ENCODE measurements at places on chromosomes 6 and 20.

GRCh38 chr6:168206186-168206585 lies 113.4 kb downstream of the DACT2 start:
- no peak for DNase-seq

DNA sequence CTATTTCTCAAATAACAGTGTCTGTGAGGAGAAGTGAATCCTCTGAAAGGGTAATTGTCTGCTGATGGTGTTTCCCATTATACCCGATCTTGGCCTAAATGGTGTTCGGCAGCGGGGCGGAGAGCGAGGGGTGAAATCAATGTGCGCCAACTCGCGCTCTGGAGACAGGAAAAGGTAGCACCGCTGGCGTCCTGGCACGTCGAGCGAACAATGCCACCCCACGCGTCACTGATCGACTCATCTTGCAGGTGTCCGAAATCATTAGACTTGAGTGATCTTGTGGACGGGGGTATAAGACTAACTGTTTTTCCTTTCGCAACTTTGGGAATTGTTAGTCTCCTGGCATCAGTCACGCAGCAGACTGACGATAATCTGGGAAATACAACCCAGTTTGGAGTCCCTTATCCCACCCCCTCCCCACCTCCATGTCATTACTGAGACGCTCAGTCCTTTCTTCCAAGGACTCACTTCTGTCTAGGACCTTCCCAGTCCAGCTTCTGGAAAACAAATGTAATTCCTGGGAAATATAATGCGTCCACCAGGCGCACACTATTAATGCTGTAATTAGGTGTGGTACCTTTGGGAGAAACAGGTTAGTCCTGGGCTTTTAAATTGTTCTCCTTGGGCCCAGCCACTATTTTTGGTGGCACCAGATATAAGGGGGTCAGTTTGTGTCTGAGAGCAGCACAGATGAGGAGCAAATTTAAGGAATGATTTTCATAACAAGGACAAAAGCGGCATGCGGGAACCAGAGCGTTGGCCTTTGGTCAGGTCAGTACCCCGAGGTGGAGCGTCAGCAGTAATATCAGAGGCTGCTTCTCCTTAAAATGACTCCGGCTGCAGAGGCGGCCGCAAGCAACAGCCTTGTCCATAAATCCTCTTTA lies 2.3 kb downstream of the LINC00237 start:
- no peak for DNase-seq

DNA sequence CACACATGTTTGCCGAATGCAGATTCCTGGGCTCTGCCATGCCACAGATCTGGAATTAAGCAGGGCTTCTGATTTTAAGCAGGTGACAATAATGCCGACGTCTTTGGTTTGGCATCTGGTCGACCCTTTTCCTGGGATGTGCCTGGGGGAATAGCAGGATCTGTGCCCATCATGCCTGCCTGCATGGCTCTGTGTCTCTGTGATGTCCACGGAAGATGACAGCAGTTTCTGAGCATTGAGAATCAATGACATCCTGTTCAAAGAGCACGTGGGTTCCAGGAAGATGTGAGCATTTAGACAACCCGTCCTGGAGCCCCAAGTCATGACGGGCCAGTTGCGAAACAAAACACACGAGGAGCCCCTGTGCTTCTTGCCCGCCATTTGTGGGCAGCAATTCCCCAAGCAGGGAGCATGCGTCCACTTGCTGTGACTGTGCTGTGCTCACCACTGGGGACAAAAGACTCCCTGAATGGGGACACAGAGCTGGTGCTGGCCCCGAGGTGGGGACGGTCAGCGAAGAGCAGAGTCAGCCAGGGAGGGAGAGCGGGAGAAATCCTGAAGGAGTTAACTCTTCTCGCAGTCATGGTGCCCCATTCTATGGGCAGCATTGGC lies 110.1 kb downstream of the ERMARD start:
- DNase-seq, result no peak

DNA sequence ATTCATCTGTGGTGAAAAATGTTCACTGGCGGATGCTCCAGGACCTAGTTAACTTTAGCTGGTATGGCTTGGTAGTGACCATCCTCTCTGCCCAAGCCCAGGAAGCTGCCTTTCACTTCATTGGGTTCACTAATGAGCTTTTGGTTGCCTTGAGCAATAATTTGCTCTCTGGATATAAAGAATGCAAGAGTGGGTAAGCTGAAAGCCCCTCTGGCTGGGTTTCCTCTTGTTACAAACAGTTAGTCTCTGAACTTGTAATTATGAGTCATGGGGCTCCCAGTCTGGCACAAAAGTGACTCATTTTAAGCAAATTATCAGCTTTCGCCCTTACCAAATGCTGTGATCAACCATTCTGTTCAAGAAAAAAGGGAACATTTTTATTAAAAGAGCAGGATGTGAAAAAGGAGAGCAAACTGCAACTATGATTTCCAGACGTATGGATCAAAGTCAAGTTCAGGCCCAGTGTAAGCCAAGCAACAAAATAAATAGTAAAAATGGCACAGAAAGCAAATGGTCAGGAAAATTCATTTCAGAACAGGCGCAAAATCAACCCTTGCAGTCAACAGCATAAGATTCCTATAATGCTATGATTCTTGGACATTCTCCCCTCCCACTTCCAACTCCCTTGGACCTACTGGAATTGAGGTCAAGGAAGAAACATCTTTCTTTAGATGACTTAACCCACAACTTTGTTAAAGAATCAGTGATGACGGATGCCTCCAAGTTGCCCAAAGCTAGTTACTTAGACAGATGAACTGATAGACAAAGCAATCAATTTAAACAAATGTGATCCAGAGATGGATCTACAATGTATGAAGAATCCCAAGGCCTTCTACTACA lies 130.0 kb upstream of the KCNK16 start:
- DNase-seq, result no peak

GRCh38 chr6:43368259-43369160 lies 937 bp downstream of the ZNF318 start:
- no peak for DNase-seq

DNA sequence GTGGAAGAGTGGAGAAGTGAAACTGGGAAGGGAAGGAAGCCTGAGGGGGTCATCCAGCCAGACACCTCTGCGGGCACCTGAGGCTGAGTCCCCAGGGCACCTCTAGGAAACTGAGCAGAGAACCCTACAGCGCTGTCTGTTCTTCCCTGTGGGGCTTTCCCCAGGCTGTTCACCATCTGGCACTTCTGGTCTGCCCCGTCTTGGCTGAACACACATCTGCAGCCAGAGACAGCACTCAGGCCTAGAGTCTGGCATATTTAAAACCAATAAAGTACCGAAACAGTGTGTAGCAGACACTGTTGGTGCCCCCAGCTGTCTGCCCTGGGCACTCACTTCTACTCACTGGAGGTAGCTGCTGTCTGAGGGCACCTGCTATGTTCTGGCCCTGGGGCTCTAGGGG lies 9.4 kb upstream of the ARFGEF2 start:
- peak; percentile 58 for DNase-seq

- DNase-seq, result peak; percentile 36
These were observed 67.5 kb downstream of the TBC1D7 start for GRCh38 chr6:13260831-13261230.

- no peak for DNase-seq
These were observed 665 bp downstream of the FASTKD5 start for GRCh38 chr20:3158968-3159431.

DNA sequence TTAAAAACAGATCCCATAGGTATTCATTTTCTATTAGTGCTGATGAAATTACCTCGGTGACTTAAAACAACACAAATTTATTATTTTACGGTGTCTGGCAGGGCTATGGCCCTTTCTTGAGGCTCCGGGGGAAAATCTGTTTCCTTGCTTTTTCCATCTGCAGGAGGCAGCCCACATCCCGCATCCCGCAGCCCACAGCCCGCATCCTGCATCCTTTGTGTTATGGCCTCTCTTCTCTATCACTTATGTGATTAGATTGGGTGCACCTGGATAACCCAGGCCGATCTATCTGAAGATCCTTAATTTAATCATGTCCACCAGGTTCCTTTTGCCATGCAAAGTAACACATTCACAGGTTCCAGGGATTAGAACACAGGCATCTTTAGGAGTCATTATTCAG lies 407.8 kb downstream of the CDC5L start:
- DNase-seq, result no peak

DNA sequence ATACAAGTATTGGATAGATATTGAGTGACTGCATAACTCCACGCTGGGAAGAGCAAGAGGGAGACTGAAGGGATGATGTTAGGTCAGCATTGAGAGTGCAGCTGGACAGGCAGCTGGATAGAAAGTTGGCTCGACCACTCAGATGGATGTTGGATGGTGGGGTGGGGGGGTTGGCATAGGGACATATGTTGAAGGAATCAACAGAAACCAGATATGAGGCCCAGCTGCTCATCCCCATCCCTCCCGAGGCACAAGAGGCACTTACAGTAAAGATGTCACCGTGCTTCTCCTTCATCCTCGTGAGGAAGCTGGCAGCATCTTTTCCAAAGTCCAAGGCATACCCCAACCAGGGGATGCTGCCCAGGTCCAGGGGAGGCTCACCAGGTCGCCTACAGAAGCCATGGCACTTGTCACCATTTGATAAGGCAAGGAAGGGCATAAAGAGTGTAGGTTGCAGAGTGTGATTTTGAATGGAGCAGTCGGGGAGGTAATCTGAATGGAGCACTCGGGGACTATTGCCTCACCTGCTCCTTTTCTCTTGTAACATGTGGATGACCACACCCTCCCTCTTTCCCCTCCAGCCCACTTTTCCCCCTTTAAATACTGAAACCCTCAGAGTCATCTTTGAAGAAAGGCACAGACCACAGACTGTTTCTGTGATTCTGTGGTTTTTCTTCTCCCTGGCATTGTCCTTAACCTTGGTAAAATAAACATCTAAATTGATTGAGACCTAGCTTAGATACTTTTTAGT lies 18.0 kb downstream of the PTGIS start:
- no peak for DNase-seq

- no peak for DNase-seq
These were observed 1.2 kb downstream of the KCNK17 start for GRCh38 chr6:39312912-39313525.

DNA sequence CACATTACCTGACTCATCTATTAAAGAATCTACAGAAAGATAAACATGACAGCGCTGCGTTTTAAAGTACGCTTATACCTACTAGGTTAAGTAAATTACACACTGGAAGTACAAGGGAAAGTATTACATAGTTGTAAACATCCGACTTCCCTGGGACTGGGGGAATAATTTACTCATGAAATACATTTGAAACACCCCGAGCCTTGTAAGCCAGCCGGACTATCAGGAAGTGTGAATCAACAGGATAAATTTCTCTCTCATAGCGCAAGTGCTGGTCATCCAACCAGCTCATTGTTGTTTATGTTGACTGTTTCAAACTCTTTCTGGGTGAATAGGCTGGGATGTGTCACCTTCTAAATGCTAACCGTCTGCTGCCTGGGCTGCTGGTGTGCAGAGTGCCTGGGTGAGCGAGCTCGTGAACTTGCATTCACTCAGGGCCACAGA lies 4.9 kb downstream of the BMP6 start:
- DNase-seq, result no peak

- DNase-seq, result no peak
These were observed 574 bp downstream of the RPS12 start for GRCh38 chr6:132814716-132815570.

DNA sequence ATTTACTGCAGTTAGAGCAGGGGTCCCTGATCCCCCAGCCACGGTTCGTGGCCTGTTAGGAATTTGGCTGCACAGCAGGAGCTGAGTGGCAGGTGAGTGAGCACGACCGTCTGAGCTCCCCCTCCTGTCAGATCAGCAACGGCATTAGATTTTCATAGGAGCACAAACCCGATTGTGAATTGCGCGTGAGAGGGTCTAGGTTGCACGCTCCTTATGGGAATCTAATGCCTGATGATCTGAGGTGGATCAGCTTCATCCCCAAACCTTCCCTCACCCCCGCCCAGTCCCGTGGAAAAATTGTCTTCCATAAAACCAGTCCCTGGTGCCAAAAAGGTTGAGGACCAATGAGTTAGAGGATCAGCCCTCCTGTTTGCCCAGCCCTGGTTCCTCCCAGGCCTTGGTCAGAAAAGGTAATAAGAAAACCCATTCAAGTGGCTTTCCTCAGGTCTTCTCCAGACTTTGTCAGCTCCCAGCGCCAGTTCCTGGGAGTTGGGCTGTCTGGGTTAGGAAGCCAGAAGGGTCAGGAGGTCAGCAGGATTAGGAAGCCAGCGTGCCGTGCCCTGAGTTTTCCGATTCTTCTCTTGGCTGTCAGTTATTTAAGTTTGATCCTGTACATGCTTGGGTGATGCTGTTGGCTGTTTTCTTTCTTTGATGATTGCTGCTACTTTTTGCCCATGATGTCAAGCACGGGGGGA lies 139.9 kb upstream of the PMEPA1 start:
- no peak for DNase-seq

GRCh38 chr6:120083186-120083585 lies 733.6 kb upstream of the MAN1A1 start:
- DNase-seq, result no peak

DNA sequence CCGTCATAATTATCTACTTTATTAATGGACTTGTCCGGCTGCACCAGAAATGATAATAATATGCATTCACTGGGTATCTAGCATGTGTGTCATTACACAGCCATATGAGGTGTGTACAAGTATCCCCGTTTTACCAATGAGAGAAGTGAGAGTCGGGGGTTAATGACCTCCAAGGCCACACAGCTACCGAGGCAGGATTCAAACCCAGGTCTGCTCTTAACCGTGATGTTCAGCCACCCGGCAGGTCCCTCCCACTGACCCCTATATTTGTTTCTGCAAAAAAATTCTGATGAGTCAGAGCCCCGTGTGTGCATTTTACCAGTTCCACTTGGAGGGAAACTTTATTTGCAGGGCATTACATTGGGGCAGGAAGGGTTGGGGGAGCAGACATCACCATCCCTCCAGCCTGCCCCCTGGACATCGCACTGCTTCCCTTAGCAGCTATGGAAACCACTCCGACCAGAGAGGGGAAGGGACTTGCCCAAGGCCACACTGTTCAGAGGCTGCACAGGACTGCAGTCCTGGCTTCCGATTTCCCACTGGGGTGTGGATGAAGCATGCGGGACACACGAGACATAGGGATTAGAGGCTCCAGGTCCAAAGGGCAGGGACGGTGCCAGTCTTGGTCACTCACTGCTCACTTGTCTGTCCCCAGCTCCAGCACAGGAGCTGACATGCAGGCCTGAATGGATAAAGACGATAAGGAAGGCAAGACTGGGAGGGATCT lies 10.1 kb upstream of the SRC start:
- peak; percentile 53 for DNase-seq

DNA sequence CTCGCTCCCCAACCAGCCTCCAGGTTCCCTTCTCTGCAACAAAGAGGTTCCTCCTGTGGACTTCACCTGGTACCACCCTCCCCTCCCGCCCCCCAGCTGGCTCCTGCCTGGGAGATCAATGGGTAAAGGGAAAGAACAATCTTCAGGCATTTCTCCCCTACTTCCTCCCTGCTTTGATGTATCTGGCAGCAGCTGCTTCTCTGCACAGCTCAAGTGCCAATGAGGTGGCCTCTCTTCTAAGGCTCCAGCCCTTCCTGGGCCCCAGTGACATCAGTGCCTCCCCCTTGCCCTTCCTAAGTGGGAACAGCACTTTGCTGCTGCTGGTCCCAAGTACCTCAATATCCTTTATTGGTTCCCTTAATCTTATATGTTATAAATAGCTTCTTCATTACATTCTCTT lies 23.5 kb downstream of the MOCS1 start:
- DNase-seq, result no peak

- no peak for DNase-seq
These were observed 62.7 kb upstream of the SYNDIG1 start for GRCh38 chr20:24406750-24407149.

Data from CD4-positive, alpha-beta T cell treated with Interleukin-1 beta for 1 hour (primary cell).